Cerebellar nuclear complex (tissue), 1 donor: ENCODE measurements at places on chromosomes 4 and X.

DNA sequence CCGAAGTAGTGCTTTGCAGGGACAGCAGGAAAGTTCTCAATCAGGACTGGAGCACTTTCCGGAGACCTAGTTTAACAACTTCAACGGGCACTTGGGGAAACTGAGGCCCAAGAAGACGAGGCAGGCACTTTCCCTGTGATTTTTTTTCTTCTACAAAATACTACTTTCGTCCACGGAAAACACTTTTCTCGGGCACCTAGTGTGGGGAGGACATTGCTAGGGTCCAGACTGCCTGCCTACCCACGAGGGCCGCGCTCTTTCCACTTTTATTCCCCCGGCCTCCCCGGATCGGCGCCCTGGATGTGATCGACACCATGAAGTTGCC lies 125.4 kb upstream of the CXorf66 start:
- DNase-seq: no peak

GRCh38 chr4:153646978-153647377 lies 37.1 kb upstream of the TLR2 start:
- DNase-seq: no peak

DNA sequence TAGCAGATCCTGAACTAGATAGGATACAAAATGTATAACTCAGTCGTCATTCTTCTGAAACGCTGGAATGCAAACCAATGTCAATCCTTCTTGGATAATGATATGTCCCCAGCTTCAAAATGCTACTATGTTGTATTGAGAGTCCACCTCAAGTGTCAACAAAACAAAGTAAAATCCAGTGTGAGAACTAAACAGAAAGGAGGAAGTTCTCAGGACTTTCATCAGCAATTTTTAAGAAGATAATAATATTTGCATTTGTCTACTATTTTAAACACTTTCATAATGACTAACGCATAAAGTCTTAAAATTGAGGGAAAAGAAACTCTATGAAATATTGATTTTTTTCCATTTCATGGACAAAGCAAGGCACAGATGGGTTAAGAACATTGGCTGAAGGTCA lies 36.3 kb downstream of the SOD3 start:
- no peak for DNase-seq

DNA sequence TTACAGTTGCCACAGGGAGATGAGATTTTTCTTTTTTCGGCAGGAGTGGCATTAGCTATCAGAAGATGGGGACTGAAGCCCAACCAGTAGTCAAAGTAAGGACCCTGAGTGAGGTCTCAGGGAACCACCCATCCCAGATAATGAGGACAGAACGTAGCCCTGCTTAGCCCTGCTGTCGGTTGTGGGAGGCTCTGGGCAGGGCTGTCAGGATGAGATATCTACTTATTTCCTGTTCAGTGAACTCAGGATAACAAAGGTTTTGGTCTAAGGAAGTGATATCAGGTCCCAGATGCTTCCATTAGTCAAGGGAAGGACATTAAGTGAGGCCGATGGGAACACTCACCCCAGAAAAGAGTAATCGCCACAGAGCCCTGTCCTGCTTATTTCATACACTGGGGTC lies 2.3 kb downstream of the MAGEB16 start:
- DNase-seq: no peak

DNA sequence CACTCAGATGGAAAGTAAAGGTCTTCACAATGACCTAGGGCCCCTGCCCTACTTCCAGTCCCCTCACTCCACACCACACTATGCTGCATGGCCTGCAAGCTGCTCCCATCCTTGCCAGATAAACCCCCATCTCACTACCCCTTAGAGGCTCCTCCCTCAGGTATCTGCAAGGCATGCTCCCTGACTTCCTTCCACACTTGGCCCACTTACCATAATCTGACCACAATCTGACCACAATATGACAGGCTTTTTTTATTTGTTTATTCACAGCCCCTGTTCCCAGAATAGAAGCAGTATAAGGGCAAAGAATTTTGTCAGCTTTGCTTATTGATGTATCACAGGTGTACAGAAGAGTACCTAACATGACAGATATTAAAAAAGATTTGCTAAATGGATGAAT lies 124.7 kb downstream of the CAMK2D start:
- DNase-seq: no peak

DNA sequence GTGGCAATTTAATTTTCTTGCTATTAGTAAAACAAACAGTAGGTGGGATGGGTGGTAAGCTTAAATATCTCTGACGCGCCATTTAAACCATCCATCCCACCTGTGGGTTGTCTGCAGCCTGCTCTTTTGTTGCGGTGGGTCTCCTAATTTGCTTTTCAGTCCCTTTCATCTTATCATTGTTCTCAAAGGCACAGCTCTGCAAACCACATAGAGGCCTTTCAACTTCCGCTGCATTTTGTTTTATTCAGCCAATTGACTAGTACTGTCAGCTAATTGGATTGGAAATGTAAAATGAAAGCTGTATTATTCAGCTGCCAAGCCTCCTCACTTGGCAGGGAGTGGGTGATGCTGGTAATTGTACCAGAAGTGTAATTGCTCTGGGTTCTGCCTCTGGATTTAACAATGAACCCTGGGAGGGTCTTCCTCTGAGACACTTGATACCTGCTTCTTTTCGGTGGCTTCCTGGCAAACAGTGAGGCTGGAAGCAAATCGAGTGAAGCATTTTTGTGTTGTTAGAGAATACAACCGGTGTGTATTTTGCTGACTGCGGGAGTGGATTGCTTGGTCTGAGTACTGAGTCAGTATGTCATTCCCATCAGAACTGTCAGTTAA lies 165.6 kb downstream of the FRAS1 start:
- DNase-seq: no peak

DNA sequence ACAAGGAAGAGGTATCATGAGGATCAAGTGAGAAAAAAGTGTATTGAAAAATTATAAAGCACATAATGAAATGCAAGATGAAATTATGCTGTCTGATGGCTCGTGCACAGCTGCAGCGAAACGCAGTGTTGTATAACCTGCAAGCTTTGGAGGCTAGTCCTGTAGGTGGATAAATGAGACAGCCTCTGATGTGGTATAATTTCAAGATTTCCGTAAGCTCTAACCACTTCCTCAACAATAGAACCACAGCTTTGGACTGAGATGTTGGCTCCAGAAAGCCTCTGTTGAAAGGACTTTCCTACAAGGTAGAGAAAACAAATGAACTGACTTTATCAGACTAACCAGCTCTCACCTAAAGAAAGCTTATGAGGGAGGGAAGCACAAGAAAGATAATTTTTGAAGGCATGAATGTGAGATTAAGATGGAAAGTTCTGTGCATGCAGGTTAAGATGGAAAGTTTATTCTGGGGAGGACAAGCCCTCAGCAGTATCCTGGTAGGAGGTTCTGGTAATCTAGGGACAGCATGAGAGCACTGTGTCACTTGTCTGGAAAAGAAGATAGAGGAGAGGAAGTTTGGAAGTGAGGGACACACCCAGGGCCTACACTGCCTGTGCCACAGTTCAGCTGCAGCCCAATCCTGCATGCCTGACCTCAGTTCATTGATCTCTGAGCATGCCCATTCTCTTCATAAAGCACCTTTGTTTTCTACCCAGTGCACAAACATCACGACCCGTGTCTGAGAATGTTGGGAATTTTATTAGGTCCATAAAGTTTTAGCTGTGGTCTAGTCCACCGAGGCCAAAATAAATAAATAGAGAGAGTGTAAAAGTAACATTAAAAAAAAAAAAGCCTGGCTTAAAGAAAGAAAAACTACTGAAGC lies 161.5 kb upstream of the SFRP2 start:
- DNase-seq: no peak

DNA sequence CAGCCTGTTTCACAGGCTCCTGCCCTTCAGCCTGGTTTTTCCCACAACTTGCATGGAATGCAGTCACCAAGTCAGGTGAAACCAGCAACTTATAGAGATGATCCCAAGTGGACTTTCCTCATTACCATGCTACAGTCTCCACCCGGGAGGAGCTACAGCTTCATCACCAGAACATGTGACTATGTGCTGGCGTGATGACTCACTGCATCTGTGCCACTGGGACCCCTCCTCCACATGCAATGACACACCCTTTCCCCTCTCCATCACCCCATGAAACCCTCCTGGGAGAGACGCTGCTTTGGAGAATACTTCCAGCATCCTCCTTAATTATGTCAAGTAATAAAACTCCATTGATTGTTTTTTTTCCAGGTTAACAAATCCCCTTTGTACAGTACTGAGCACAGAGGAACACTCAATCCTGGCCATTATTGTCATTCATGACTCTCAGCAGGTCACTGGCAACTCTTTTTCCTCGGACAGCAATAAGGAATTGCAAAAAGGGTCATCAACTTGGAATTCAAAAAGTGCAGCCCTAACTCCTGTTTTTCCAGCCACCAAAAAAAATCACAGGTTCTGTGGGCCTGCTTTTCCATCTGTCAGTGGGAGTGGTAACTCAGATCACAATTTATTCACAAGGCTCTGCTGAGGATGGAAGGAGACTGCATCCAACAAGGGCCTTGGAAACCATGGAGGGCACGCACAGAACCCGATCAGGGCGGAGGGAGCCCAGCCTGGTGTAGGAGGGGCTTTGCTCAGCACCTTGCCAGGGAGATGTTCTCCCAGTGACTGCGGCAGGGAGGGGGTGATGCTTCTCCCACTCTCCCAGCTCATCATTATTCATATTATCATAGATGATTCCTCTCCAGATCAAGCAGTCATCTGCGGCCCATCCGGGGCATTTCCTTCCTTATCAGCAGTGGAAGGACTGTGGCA lies 17.4 kb downstream of the QDPR start:
- no peak for DNase-seq

DNA sequence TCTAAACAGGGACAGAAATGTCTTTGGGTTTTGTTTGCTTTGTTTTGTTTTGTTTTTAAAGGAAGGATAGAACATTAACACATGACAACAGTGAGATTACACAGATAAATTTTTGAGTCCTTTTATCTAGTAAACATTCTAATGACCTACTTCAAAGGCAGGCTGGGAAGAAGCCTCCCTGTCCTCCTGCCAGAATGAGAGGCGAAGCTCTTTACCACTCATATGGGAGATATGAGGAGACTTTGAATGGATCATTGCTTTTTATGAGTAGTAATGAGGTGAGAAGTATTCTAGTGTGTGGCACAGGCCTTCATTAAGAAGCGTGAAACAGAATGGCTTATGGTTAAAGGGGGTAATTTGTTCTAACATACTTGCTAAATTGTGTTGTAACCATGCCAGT lies 172.0 kb downstream of the FBXO8 start:
- DNase-seq: no peak

GRCh38 chr4:26896636-26897035 lies 36.0 kb downstream of the STIM2 start:
- DNase-seq: no peak

GRCh38 chr4:57042711-57043169 lies 64.0 kb downstream of the POLR2B start:
- no peak for DNase-seq

DNA sequence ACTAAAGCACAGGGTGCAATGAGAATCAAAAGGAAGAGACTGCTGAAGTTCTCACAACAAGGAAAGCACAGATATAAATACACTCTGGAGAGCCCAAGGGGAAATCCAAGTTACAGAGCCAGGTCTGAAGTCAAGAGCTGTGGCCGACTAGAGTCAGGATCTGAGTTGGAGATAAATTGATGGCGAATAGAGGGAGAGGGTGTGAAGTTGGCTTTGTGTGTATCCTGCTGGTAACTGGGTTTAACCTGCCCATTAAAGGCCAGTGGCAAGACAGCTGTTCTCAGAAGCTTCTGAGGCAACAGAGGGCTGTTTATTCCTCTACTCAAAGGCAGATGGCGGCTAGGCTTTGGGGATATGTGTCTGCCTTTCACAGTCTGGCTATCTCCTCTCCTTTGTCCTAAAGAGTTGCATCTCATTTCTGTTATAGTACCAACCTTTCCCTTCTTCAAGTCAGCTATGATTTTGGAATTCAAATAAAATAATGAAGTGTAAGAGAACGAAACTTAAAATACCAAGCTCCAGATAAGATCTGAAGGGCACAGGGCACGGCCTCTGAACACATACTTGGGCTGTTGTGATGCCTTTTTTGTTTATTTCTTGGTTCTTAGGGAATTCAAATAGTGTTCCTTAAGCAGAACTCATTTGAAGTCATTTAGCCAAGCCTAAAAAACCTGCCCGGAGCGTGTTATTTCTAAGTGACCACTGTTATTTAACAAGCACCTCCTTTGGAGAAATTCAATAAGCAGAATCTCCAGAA lies 142.1 kb downstream of the APBB2 start:
- DNase-seq: no peak

GRCh38 chr4:153010146-153010545 lies 74.0 kb downstream of the FHDC1 start:
- DNase-seq: no peak

- DNase-seq: no peak
These were observed 50.5 kb upstream of the CHRDL1 start for GRCh38 chrX:110846071-110846470.

GRCh38 chr4:134343656-134344055 lies 142.1 kb upstream of the PABPC4L start:
- no peak for DNase-seq

- no peak for DNase-seq
These were observed 80.0 kb downstream of the ZNF674 start for GRCh38 chrX:46465203-46465602.
